ENCODE measurements at places on chromosomes 3 and 15.

- DNase-seq = no peak
Observed at GRCh38 chr3:152156880-152157279, 111.8 kb upstream of the MBNL1 start.

- no peak for DNase-seq
Observed at GRCh38 chr15:54149115-54149531, 170.9 kb downstream of the UNC13C start.

DNA sequence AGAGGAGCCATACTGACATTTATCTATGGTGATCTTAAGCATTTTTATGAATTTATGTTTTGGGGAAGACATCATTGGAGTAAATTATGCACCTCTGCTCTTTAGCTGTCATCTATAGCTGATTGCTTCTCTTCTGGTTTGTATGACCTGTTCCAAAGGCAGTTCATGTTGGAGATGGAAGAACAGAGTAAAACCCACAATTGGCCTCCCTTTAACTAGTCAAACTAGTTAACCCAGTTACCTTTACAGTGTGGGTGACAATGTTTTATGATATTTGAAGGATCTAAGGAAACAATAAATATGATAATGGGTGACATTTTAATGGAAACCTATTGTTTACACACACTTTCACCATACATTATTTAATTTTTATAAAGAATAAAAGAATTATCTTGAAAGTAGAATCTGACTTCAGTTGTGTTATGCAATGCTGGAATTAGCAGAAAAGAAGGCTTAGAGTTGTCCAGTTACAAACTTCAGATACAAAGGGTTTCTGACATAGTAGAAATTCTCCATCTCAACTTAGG is 263.5 kb downstream of the NFKBIZ start:
- DNase-seq = no peak

- DNase-seq = no peak
Observed at GRCh38 chr3:189756582-189757078, 125.4 kb downstream of the TP63 start.

DNA sequence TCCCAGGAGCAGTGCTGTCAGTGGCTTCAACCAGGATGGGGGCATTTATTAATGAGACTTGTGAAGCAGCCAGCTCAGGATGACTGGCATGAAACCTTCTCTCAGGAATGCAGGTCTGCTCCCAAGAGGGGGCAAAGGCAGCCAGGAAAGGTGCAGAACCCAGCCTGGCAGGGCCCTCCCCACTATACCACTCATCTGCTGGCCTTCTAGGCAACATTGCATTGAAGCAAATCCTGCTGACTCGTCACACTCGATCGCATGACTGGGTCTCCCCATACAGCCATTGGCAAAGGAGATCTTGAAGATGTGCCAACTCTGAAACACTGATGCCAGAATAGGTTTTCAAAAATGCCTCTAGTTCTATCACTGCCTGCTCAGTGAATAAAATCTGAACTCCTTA is 65.7 kb upstream of the CMTM7 start:
- DNase-seq = no peak

GRCh38 chr3:131047582-131047981 is 20.9 kb downstream of the NEK11 start:
- DNase-seq = no peak

DNA sequence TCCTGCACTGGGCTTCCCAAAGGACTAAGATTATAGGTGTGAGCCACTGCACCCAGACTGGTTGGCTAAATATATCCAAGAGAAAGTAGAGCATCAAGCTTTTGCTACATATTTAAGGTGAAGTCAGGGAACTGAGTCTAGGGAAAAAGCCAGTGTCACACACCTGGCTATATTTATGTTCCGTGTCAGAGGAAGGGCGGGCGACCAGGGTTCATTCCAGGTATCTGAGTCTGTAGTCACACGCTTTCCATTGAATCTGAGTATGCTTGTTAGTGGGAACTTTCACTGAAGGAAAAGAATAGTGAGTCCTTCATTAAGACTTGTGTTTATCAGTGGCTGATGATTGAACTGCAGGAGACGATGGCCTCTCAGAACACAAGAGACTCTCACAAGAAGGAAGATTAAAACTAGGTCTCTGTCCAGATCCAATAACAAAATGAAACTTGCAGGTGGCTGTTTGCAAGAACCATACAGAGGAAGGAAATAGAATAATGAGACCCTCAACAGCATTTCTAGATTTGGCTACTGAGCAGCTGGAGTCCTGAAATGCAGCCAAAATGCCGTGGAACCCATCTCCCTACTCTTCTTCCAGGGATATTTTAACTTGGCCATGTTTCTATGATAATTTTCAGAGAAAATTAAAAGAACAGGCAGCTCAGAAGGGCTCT is 276.3 kb downstream of the THSD4 start:
- no peak for DNase-seq

GRCh38 chr3:74360406-74360805 is 254.1 kb downstream of the CNTN3 start:
- DNase-seq = no peak

- DNase-seq = peak; percentile 64
Observed at GRCh38 chr3:56251343-56251945, 216.8 kb downstream of the ERC2 start.

- no peak for DNase-seq
Observed at GRCh38 chr3:140092848-140093536, 158.0 kb downstream of the CLSTN2 start.
